GM23248 (cell line): ENCODE measurements at places on chromosomes 5 and 9.

DNA sequence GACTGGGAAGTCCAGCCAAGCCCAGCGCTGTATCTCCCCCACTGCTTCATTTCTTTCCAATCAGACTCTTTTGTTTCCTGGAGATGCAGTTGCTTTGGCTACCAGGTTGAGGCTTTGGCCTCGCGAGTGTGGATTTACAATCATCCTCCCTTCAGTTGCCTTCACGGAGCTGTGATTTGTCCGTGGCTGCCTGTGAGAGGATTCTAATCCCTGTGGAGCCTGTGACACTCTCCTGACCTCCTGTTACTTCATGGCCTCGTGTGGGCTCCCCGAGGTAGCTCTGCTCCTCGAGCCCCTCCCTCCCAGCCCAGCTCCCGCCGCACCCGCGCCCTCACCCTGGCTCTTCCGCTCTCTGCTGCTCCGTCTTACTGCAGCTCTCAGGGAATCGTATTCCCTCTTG lies 107.2 kb upstream of the STC2 start:
- peak; percentile 40 for DNase-seq

DNA sequence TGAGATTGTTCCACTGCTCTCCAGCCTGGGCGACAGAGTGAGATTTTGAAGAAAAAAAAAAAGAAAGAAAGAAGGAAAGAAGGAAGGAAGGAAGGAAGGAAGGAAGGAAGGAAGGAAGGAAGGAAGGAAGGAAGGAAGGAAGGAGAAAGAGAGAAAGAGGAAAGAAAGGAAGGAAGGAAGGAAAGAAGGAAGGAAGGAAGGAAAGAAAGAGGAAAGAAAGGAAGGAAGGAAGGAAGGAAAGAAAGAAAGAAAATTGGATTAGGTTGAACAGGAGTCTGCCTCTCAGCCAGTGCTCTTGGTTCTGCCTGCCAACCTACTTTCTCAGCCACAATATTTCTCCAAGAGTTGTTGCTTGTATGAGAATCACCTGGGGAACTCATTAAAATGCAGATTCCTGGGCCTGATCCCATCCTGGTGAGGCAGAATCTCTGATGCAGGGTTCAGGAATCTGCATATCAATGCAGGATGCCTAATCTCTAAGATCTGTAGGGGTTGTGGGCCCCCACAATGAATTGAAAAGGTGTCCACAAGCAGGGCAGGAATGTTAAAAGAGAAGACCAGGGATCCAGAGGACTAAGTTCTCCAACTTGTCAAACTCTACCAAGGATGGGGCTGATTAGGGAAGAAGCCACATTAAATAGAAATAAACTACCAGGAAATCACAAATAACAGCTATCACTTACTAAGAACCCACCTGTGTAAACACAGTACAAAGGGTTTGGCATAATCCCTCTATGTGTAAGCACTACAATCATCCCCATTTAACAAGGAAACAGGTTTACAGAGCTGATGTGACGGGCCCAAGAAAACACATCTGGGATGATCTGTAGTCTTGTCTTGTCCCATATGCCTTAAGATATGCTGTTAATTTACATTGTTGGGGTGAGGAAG lies 23.4 kb upstream of the GALNT10 start:
- DNase-seq: no peak

DNA sequence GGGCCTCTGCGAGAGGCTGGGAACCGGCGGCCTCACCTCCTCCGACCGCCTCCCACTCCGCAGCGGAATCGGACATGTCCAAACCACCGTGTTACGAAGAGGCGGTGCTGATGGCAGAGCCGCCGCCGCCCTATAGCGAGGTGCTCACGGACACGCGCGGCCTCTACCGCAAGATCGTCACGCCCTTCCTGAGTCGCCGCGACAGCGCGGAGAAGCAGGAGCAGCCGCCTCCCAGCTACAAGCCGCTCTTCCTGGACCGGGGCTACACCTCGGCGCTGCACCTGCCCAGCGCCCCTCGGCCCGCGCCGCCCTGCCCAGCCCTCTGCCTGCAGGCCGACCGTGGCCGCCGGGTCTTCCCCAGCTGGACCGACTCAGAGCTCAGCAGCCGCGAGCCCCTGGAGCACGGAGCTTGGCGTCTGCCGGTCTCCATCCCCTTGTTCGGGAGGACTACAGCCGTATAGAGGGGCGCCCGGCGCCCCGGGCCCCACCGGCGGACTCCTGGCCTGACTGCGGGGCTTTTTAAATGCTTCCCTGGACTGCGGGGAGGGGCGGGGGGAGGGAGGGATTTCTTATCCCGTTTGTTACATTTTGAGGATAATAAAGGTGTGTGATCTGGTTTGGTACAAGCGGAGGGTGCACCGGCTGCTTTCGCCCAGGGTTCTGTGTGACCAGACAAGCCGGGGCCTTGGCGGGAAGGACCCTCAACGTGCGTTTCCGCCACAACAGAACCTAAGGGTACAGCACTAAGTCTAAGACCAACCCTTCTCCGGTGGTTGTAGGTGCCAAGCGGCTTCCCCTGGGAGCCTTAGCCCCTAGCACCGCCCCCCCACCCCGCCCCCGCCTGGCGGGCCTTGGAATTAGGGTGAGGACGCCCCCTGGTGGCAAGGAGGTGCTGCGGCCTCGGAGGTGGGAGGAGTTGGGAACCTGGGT lies 9.3 kb downstream of the PRR7 start:
- peak; percentile 92 for DNase-seq

DNA sequence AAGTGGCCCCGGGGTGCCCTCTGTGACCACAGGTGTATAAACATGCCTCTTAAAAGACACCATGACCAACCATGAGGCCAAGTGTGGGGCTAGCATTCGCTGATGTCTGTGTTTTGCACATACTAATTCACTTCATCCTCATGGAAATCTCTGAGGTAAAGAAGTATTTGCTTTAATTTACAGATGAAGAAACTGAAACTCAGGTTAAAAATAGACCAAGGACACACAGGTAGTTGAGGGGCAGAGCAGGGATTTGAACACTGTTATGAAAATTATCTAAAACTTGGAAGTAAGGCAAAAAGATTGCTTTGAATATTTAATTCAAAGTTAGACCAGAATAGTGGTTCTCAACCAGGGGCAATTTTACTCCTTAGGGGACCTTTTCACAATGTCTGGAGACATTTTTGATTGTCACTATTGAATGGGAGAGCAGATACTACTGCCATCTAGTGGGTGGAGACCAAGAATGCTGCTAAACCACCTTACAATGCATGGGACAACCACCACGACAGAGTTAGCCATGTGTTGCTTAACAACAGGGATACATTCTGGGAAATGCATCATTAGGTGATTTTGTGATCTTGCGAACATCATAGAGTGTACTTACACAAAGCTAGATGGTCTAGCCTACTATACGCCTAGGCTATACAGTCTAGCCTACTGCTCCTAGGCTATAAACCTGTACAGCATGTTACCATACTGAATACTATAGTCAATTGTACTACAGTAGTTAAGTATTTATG lies 8.0 kb upstream of the FXN start:
- peak; percentile 58 for DNase-seq

DNA sequence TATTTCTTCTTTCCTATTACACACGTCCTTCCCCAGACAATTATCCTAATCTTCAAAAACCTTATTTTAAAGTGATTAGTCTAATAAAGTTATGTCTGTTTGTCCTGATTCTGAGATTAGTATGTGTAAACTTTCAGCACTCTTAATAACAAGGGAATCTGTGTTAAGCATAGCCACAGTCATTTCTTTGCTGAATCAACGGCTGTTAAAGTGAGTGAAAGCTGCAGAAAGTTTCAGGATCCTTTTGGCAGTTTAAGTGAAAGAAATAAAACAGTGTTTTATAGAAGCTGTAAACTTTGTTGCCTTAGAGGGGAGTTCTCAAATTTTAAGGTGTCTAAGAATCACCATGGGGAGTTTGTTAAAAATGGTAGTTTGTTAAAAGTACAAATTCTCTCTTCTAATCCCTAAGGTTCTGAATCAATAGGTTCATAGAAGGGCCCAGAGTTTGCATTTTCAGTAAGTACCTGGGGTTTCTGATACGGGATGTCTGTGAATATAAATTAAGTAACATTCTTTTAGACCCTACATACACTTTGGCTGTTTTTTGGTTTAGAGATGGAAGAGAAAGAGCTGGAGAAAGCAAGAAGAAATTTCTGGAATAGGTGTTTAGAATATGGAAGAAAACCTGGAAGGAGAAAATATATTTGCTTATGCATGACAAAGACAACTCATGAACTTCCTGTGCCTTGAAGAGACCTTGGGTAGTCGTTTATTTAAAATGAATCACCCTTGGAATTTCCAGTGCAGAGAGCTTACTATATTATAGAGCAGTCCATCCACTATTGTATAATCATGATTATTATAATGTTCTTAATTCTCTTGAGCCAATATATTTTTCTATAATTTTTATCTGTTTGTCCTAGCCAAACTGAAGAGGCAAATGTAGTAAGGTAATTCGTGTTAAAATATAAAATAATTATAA lies 45.7 kb downstream of the SCAMP1 start:
- DNase-seq: peak; percentile 77

DNA sequence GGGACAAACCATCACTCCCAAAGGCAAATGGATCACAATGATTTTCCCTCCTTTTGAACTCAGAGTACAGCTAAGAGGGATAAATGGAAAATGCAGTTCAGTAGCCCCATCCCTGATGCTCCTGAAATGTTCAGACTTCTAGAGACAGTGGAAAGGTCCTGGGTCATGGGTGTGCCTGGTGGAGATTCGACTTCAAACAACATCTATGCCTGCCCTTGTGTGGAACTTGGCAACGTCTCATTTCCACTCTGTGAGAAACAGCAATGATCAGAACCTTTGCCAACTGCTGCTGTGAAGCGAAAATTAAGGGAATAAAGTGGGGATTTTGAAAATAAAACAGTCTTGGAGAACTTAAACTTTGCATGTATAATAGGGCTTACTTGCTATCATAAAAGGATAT lies 778.1 kb downstream of the SEMA5A start:
- no peak for DNase-seq

DNA sequence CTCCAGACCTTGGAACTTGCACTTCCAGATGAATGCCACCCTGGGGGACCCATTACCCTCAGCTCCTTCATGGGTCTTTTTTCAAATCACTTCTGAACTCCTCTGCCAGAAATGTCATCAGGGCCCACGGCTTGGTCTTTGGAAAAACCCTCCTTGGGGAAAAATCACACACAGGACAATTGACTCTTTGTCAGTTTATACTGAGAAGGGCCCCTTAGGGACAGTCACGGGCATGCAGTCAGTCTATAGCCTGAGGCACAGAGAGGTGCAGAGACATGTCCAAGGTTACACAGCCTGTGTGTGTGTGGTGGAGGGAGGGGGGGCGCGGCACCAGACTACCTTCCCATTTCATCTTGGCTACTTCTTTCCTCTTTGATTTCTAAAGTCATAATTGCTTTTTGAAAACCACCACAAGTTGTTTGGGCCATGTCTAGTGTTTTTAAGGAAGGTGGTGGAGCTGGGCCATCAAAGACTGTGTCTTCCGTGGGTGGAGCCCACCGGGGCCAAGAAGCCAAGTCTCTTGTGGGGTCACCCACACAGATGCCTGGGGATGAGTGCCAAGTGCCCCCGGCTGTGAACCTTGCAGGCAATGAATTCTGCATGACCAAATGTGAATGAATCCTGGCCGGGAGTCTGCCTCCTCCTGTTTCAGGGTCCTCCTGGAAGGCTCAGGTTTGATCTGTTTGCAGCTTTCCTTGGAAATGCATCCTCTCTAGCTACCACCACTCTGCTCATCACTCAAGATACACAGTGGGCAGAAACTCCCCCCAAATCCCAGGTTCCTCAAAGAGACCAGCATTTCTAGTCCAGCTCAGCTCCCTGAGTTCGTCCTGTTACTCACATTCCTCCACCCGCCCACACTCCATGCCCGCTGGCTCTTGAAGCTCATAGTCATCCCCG lies 200.1 kb upstream of the TBC1D2 start:
- DNase-seq: peak; percentile 96

- DNase-seq: no peak
These were observed 301.9 kb upstream of the POU5F2 start for GRCh38 chr5:94043311-94043710.

GRCh38 chr5:104845541-104845940 lies 1283.0 kb upstream of the NUDT12 start:
- DNase-seq: no peak

GRCh38 chr5:143245929-143246561 lies 157.4 kb downstream of the NR3C1 start:
- DNase-seq: peak; percentile 97

DNA sequence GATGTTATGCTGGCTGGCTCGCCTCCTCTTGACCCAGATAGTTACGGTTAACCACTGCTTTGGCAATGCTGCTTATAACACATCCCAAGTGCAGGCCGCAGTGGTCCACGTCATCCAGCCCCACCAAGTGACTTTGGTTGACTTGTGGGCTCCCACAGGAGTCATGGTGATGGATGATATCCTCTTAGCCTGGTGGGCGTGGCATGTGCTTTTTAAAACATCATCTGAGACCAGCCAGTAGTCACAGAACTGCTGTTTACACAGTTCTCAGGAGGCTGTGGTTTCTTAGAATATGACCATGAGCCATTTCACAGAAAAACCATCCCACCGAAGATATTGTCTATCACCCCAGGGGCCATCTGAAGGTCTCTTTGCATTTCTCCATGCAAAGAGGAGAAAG lies 216.9 kb downstream of the SH3GL2 start:
- no peak for DNase-seq

- DNase-seq: peak; percentile 68
These were observed 95.5 kb downstream of the GHR start for GRCh38 chr5:42518595-42519221.

DNA sequence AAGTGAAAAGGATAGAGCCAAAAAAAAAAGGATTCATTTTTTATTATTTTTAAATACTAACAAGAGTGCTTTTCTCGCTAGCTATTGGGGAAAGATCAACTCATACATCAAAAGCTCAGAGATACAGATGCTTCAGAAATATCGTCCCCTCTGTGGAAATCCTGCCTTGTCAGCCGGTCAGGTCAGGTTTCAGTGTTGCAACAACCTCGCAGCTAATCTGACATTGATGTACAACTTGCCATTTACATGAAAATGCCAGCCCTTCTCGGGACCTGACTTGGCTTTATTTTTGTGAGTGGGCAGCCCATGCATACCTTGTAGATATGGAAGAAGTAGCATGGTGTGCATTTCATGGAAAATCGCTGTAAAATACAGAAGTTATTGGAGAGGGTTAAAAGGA lies 358.8 kb upstream of the ADAMTS16 start:
- DNase-seq: no peak

DNA sequence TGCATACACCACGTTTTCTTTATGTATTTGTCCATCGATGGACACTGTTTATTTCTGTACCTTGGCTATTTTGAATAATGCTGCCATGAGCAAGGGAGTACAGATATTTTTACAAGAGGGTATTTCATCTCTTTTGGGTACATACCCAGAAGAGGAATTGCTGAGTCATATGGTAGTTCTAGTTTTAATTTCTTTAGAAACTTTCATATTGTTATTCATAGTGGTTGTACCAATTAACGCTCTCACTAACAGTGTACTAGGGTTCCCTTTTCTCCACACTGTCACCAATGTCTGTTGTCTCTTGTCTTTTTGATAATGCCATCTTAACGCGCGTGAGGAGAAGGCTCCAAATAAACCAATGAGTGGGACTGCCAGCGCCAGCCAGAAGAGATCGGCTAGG lies 257.6 kb upstream of the EDIL3 start:
- no peak for DNase-seq

GRCh38 chr5:151223447-151224264 lies at the start of gene CCDC69:
CCDC69 (minus strand) TSS chr5:151224092; CDS start chr5:151223970, 122 bp downstream.
- DNase-seq: peak; percentile 79

GRCh38 chr5:82100303-82101077 lies 128.7 kb downstream of the ATG10 start:
- DNase-seq: peak; percentile 1
